ENCODE measurements at places on chromosomes 6 and 20.

- peak; percentile 37 for DNase-seq
Measured at GRCh38 chr6:37483917-37484785, 15.5 kb downstream of the CCDC167 start.

GRCh38 chr6:79250107-79250514, 15.6 kb upstream of the HMGN3 start:
- no peak for DNase-seq

GRCh38 chr6:66508433-66508832, 801.4 kb upstream of the EYS start:
- peak; percentile 64 for DNase-seq

DNA sequence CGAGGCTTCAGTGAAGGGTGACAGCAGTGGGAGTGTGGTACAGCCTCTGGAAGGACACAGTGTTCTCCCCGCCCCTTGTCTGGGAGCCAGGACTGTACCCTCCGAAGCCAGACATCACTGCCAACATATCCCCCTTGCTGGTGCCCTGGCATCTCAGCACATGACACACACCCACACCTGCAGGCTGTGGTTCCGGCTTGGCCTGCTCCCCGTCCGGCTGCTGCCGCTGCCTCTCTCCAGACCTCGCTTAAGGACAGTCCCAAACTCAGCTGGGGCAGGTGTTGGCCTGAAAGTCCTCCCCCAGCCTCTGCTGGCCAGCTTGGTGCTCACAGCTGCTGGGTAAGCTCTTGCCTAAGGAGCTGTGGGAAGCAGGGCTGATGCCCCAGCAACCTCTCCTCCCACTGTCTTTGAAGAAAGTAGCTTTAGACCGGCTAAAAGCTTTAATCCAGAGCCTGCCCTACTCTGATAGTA, 7.0 kb downstream of the EMILIN3 start:
- no peak for DNase-seq

DNA sequence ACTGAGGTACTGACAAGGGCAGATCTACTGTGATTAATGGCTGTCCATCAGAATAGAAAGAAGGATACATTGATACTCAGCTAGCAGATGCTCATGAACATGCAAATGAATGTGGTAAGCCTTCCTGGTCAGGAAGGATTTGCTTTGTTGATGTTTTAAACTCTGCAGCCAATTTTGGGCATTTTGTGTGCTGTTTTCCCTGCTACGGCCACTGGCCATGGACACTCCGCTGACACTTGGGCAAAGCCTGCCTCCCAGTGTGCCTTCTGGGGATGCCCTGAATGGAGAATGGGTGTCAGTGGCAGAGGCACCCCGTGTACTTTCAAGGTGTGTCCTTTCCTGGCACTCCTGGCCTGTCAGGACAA, 113.1 kb downstream of the SOBP start:
- DNase-seq, result no peak

GRCh38 chr20:58086763-58087561, 141.5 kb downstream of the ANKRD60 start:
- DNase-seq, result peak; percentile 63

Data from fibroblast of skin of right quadriceps (primary cell).